ENCODE measurements at places on chromosomes 11 and 22.

DNA sequence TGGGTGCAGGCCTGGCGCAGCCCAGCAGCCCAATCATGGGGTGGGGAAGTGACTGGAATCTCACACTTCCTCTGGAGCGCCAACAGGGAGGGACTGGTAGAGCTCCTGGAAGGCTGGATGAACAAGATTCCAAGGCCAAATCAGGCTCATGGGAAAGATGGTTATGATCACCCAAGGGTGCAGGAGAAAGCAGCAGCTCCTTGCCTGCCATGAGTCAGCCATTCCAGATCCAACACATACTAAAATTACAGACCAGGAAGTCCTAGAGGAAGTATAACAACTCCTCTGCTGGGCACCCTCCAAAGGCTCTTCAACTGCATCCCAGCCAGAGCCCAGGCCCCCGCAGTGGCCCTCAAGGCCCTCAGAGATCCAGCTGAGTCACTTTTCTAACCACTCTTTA lies 427.3 kb downstream of the TENM4 start:
- no peak for DNase-seq

- no peak for DNase-seq
These were observed 74.4 kb upstream of the FGF3 start for GRCh38 chr11:69893631-69894030.

DNA sequence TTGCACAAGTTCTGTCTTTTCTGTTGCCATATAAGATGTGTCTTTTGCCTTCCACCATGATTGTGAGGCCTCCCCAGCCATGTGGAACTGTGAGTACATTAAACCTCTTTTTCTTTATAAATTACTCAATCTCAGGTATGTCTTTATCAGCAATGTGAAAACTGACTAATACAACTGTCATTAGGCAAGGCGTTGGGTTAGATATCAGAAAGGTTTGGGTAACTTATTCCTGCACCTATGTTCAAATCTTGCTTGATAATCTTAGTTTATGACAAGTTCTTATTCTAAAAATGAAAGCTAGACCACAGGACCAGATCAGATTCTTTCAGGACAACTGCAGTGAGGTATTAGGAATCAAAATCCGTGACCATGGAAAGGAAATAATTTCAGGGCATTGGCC lies 160.6 kb upstream of the BDNF start:
- no peak for DNase-seq

- DNase-seq = no peak
These were observed 377.2 kb upstream of the DDI1 start for GRCh38 chr11:103659206-103659618.

DNA sequence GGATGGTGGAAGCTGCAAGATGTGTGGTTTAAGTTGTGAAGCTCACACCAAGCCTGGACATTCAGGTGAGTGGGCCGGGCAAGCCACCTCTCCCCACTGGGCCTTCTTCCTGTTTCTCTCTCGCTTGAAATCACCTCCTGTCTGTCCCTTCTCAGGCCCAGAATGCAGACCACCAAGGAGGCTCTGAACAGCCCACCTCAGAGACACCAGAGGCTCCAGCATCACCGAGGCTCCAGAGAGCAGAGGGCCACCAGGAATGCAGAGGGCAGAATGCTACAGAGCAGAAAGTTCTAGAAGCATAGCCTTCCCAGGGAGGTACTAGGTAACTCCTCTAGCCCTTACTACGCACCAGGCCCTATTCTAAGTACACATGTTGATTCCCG lies 14.8 kb upstream of the IL2RB start:
- DNase-seq = no peak

DNA sequence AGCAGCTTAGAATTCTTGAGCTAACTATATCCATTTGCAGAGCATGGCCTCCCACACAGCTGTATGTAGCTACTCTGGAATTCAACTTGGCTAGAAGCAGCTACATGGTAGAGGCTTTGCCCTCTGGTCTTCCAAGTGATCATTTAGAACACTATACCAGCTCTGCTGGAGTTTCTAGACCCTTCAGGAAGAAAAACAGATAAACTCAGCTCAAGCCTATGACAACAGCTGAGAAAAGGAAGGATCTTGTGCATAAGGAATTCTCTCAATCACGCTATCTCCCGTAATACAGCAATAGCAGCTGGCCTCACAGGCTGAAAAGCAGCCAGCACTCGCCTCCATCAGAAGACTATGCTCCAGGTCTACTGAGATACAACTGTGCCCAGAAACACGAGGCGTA lies 50.6 kb upstream of the APOA1 start:
- DNase-seq = no peak

DNA sequence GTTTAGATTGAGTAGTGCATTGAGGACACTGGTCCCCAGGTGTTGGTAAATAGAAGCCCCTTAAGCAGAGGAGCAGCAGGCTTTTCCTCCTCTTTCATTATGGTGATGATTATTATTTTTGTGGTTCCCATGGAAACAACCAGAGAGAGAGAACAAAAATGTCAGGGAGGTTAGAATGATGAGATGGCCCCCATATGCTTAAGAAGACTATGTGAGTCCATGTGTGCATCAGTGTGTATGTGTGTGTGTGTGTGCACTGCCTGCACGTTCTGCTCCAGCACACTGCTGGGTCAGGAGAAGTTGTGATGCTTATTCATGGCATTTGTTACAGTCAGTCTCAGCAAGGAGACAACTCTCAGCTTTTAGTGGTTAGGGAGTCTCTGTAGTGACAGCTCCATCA lies 724.2 kb downstream of the NTM start:
- no peak for DNase-seq

- no peak for DNase-seq
These were observed 22.1 kb downstream of the AP2A2 start for GRCh38 chr11:947744-948143.

GRCh38 chr11:111602865-111603610 lies 789 bp downstream of the SIK2 start:
- DNase-seq = no peak

DNA sequence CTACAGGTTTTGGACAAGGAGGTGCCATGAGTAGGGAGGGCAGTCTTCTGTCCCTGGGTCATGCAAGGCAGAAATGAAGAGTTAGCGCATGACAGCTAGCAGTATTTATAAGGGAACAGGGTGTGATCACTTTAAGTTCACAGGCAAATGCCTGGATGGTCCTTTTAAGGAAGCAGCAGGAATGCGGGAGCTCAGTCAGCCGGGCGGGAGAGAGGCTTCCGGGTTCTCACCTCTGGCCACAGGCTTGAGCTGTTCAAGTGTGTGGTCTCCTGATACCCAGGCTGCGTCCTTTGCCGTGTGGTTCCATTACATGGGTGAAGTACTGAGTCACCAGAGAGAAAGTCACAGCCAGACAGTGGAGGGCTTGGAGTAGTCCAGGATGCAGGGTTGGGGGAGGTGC lies 105.4 kb downstream of the BCR start:
- DNase-seq = no peak

GRCh38 chr11:72347691-72348090 lies 86.6 kb downstream of the CLPB start:
- no peak for DNase-seq

DNA sequence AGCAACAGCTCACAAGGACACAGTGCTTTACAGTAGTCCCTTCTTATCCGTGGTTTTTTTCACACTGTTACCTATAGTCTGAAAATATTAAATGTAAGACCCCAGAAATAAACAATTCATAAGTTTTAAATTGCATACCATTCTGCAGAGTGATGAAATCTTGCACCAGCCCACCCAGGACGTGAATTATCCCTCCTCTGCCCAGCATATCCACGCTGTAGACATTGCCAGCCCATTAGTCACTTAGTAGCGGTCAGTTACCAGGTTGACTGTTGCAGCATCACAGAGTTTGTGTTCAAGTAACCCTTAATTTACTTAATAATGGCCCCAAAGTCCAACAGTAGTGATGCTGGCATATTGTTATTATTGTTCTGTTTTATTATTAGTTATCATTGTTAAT lies 3.6 kb downstream of the CLTCL1 start:
- no peak for DNase-seq

- DNase-seq = peak; percentile 24
These were observed 25.4 kb upstream of the SORL1 start for GRCh38 chr11:121426476-121427399.

- DNase-seq = no peak
These were observed 11.9 kb upstream of the AMPD3 start for GRCh38 chr11:10443152-10443551.

DNA sequence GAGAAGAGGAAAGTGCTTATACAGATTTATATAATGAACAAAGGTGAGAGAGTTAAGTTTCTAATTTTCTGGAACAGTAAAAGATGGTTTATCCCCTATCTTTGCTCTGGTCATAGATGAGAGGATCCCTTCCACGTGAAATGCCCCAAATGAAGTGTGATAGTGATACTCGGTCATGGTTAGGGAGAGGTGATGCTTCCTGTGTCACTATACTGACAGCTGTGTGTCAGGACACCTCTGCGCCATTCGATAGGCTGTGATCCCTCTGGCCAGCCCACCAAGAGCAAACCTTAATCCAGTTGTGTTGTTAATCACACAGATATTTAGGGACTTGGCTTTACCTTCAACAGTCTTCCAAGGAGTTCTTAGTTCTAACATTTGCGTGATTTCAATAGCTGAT lies 57.7 kb downstream of the NCAM1 start:
- DNase-seq = no peak
